GM12864 (cell line): ENCODE measurements at places on chromosomes 5 and 9.
A peak's percentile ranks its signal among the peaks of the same experiment; 100 is the strongest.

- no peak for DNase-seq
Measured at GRCh38 chr9:95962936-95963335, 87.4 kb downstream of the ERCC6L2 start.

DNA sequence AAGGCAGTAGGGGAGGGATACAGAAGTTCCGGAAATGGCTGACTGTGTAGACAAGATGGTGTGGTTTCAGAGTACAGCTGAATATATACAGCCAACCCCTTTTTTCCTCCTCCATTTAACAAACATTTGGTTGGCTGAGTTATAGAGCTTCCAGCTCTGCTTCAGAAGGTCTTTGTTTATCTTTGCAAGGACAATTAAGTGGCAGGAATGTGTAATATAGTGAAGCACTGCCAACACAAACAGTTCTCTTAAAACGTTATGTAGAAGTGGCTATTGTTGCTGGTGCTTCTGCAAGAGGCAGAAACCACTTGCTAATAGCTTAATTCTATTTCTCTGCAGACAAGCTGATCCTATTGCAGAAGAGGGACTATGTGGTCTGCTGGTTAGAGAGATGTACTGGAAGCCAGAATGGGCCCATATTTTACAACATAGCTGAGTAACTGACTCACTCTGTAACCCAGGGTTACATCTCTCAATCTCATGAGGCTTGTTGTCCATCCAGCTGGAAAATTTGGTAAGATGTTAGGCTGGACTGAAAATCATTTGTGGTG is 62.7 kb upstream of the OSMR start:
- DNase-seq = no peak

DNA sequence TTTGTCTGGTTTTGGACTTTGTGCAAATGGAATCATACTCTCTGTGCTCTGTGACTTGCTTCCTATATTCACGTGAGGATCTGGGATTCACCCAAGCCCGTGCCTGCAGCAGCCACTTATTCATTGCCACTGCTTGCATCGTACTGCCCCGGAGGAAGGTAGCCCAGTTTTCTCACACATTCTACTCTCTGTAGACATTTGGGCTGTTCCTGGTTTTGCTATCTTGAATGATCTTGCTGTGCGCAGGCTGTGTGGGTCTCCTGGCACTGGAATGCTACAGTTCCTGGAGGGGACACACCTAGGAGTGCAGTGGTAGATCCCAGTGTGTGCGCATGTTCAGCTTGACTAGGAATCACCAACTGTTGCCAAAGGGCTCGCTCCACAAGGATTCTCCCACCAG is 99.2 kb upstream of the BOD1 start:
- DNase-seq = no peak

DNA sequence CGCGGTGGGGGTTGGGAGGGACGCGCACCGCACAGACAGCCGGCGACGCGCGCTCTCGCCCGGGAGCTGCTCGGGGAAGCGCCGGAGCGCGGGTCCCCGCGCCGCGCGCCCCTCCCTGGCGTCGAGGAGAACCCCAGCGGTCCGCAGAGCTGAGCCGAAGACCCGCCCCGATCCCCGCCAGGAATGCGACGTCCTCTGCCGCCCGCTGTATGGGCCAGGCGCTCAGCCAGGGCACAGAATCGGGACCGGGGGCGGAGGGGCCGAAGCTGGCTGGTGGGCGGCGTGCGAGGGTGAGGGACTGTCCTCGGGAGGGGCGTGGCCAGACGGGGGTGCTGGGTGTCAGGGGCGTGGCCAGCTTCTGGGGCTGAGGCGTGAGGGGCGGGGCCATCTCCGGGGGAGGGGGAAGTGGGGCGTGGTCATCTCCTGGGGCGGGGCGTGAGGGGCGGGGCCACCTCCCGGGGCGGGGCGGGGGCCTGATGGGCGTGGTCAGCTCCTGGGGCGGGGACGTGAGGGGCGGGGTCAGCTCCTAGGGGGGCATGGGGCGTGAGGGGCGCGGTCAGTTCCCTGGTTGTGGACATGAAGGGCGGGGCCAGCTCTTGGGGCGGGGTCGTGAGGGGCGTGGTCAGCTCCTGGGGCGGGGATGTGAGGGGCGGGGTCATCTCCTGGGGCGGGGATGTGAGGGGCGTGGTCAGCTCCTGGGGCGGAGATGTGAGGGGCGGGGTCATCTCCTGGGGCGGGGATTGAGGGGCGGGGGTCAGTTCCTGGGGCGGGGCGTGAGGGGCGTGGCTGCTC is 965 bp downstream of the PTGDS start:
- no peak for DNase-seq

DNA sequence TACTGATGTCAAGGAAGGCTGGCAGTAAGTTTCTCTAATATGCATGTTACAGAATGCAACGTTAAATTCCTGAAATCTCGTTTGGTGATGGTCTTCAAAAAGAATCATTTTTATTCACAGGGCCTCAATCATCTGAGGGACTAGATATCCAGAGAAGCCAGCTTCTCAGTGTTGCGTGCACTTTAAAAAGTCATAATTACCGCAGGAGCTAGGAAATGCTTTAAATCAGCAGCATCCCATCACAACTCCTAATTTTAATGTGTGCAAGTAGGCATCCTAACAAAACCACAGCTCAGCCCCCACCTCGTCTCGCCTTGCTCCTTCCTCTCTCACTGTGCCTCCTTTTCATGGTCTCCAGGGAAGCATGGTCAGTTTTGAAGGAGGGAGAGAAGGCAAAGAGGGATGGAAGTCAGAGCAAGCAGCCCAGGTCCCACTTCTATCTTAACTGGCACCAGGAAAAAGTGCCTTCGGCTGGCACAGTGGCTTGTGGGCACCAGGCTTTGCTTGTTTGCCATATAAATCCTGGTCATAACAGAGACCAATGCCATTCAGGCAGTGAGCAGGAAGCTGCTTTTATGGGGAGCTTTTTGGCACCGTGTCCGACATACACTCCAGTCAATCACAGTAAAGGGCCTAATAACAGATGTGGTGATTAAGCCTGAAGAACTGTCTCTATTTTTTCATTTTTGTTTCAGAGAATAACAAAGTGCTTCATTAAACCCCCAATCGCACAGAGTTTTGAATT is 21.4 kb downstream of the MEGF10 start:
- no peak for DNase-seq

GRCh38 chr5:125298258-125298657 is 551.8 kb upstream of the ZNF608 start:
- no peak for DNase-seq

DNA sequence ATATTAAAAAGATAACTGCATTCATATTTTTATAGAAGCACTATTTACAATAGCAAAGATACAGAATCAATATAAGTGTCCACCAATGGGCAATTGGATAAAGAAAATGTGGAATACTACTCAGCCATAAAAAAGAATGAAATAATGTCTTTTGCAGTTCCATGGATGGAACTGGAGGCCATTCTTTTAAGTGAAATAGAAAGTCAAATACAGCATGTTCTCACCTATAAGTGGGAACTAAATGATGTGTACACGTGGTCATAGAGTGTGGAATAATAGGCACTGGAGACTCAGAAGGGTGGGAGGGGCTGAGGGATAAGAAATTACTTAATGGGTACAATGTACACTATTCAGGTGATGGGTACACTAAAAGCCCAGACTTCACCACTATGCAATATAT is 53.2 kb downstream of the DENND1A start:
- no peak for DNase-seq

DNA sequence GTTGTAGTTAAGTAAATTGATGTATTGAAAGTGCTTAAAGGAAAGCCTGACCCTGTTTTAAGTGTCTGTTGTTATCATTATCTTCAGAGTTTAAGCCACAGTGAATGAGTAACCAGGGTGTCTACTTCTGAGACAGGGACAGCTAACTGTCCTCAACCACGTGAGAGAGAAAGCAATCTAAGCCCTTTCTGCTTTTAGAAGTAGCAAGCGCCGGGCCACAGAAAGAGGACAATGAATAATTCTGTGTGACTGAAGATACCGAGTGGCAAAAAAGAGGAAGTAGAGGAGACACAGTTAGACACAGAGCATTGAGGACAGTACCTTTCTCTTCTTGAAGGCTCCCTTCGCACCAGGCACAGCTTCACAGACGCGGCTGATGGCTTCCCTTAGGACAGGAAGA is 86.3 kb downstream of the S1PR3 start:
- no peak for DNase-seq

- DNase-seq = no peak
Measured at GRCh38 chr9:92385001-92385400, 19.4 kb downstream of the OGN start.

- no peak for DNase-seq
Measured at GRCh38 chr9:107710953-107711352, 221.4 kb upstream of the KLF4 start.

DNA sequence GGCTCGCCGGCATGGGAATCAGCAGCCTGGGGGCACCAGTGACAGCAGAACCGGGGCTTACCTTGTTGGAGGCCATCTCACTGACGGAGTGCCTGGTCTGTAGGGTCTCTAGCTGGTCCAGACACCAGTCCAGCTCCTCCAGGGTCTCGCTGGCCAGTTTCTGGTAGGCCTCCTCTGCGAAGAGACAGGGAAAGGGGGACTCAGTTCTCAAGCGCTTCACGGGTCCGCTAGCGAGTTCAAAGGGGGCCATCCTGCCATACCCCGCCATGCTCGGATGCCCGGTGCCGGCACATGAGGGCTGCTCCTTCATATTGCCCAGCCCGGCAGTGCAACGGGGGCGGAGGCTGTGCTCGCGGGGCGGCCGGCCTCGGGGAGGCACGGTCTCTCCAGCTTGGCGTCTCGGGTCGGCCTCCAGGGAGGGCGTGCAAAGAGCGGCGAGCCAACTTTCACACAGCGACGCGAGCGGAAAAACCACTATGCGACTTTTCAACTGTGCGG is 456.0 kb downstream of the RAB3C start:
- DNase-seq = no peak

DNA sequence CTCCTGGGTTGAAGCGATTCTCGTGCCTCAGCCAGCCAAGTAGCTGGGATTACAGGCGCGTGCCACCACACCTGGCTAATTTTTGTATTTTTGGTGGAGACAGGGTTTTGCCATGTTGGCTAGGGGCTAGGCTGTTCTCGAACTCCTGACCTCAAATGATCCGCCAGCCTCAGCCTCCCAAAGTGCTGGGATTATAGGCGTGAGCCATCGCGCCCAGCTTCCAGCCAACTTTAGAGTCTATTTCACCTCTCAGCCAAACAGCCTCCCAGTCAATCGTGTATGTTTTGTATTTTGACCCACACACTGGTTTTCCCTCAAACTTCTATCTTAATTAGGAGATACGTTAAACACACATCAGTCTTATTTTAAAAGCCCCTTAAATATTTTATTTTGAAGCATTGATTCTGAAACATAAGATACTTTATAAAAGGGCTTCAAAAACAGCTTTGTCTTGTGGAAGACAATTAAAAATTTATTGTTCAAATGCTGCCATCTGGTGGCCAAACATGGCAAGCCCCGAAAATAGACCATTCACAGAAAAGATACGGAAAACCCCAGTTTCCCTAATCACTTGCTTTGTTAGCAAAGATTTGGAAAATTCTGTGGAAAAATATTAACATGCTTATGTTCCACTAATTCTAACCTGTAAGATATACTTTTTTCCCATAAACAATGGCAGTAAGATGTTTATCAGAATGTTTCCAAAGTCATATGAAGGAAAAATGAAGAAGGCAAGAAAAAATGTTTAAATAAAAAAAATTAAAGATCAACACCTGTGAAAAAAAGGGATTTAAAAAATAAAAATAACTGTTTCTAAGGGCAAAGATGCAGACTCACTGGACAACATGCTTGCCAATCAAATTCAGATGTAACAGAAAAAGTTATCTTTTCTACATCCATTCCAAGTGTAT is 33.1 kb downstream of the APTX start:
- no peak for DNase-seq

GRCh38 chr5:80703291-80703690 is 48.5 kb upstream of the DHFR start:
- DNase-seq = no peak

DNA sequence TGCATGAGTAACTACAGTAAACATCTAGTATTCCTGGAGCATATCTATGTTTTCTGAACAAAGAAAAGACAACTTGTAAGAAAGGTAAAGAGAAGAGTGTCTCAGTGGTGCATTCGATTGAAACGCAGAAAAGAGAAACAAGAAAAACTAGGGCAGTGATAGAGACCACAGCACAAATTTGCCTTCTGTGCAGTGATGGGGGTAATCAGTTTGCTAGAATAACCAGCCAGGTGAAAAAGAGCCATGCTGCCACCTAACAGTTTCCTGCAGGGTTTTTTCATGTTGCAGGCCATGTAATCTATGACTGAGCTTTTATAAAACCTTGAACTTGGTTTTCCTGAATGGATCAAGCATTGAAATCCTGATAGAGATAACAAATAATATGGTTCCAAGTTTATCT is 198.4 kb upstream of the MEF2C start:
- no peak for DNase-seq

DNA sequence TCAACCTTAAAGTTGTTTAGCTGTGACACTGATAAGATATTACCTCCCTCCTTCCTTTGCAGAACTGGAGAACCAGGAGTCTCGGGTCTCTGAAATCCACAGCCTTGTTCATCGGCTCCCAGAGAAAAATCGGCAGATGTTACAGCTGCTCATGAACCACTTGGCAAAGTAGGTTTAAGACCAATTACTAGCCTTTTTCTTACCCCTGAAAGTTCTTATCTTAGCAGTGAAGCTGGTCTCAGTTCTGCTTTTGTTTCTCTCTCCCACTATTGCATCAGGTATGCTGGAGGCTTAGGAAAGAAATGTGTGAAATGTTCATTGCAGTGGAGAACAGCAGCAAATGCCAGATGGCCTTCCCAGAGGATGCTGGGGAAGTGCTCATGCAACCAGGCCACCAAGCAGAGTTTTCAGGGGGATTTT is 287.4 kb downstream of the ARHGAP26 start:
- DNase-seq = no peak

DNA sequence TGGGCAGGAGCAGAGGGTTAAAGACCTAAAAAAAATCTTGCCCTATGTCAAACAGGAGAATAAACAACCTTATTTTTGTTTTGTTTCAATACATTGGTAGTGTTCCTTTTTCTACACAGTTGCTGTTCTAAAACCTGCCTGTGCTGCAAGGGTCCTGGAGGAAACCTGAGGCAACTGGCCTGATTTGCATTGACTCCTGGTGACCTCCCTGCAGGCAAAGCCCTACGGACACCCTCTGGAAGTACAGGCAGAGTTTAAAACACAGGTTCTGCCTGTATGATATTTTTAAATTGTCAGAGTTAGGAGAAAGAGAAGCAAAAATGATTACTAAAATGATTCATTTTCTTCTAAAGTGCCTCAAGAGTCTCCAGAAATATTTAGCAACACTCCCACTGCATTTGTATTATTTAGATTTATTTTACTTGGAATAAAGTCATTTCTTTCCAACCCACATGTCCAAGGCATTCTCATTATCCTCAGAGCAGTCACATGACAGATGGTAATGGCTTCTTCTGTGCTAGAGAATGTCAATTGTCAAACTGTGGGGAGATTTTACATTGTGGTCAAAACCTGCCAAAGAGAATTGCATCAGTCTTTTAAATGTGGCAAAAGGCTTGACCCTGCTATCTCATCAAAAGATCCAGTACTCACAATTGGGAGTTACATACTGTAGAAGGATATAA is 559.6 kb downstream of the CETN3 start:
- peak; percentile 31 for DNase-seq

GRCh38 chr5:34042321-34042720 is 692 bp downstream of the C1QTNF3 start:
- DNase-seq = no peak

- no peak for DNase-seq
Measured at GRCh38 chr5:124867137-124867704, 120.8 kb upstream of the ZNF608 start.

- no peak for DNase-seq
Measured at GRCh38 chr9:89532478-89532877, 34.6 kb upstream of the SEMA4D start.
